Hepatocyte (in vitro differentiated cells): ENCODE measurements at places on chromosomes 12 and 14. TPM values are rescaled to one million over a fixed set of nuclear protein-coding genes. Genes with fewer than 3 reads are reported as not detected.
A peak's percentile ranks its signal among the peaks of the same experiment; 100 is the strongest.

The ITGB7 gene
- 1.0 TPM in 1 of 2 replicates, not detected in the other for polyA plus RNA-seq

- H3K4me3 ChIP-seq, result no peak overlapping the region
- no peaks in the 10 kb centered on the region for H3K27me3 ChIP-seq
- H3K4me1 ChIP-seq, result no peaks in the 10 kb centered on the region
- no peaks in the 10 kb centered on the region for H3K36me3 ChIP-seq
Observed at GRCh38 chr14:71290301-71290700, 383.0 kb downstream of the PCNX1 start.

- no peak for DNase-seq
- H3K4me3 ChIP-seq, result no peak overlapping the region
- H3K36me3 ChIP-seq, result no peaks in the 10 kb centered on the region
- peaks cover 8% of the 10 kb centered on the region for H3K4me1 ChIP-seq
Observed at GRCh38 chr12:118358612-118359540, 13.8 kb downstream of the TAOK3 start.

GRCh38 chr14:101855958-101856357 lies 94.4 kb downstream of the PPP2R5C start:
- DNase-seq, result no peak
- no peaks in the 10 kb centered on the region for H3K4me1 ChIP-seq
- H3K4me3 ChIP-seq, result no peak overlapping the region
- H3K27ac ChIP-seq, result no peak overlapping the region
- no peaks in the 10 kb centered on the region for H3K27me3 ChIP-seq

GRCh38 chr12:58288190-58288589 lies 346.8 kb downstream of the ATP23 start:
- H3K36me3 ChIP-seq, result no peaks in the 10 kb centered on the region
- H3K4me3 ChIP-seq, result no peak overlapping the region
- DNase-seq, result no peak

DNA sequence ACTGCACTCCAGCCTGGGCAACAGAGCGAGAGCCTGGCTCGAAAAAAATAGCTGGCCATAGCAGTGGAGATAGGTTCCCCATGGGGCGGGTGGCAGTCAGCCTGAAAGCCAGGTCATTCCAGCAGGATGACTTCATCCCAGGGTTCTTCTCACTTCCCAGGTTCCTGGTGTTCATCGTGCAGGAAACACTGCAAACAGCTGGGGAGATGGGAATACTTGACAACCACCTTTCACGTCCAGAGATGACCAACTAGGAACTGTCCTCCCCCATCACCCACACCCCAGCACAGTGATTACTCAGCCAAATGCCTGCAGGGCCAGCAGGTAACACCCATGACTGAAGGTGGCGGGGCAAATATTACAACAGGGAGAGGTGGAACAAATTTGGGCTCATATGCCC lies 1.7 kb downstream of the VSIG10 start:
- no peaks in the 10 kb centered on the region for H3K36me3 ChIP-seq
- H3K27ac ChIP-seq, result no peak overlapping the region
- no peak overlapping the region for H3K4me3 ChIP-seq

- H3K36me3 ChIP-seq, result no peaks in the 10 kb centered on the region
- no peak overlapping the region for H3K27ac ChIP-seq
- H3K27me3 ChIP-seq, result no peaks in the 10 kb centered on the region
Observed at GRCh38 chr14:75906680-75907280, 75.0 kb downstream of the TGFB3 start.

DNA sequence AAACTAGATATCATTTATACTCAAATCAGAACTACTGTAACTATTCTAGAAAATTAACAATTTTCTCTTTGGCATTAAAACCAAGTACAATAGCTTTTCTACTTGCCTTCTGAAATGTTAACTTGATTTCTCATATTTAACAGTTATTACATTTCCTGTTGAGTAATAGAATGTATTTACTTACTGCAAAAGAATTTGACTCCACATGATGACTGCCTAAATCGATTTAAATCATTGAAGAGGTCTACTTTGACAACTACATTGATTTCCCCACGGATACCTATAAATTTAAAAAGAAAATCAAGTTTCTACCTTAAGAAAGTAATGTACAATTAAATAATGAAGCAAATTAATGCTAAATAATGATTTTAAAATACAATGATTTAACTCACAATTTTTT lies 18.9 kb downstream of the C2CD5 start:
- no peak overlapping the region for H3K4me3 ChIP-seq
- no peaks in the 10 kb centered on the region for H3K36me3 ChIP-seq
- H3K27me3 ChIP-seq, result no peaks in the 10 kb centered on the region
- H3K4me1 ChIP-seq, result no peaks in the 10 kb centered on the region
- H3K27ac ChIP-seq, result no peak overlapping the region

The SLC8A3 gene
- 0.42 and 1.0 TPM in 2 replicates for polyA plus RNA-seq

- no peak overlapping the region for H3K4me3 ChIP-seq
- H3K4me1 ChIP-seq, result peaks cover 18% of the 10 kb centered on the region
- no peak for DNase-seq
- H3K27ac ChIP-seq, result no peak overlapping the region
- H3K36me3 ChIP-seq, result no peaks in the 10 kb centered on the region
Observed at GRCh38 chr12:3933074-3933818, 60.0 kb upstream of the PARP11 start.

GRCh38 chr14:75141967-75142366 lies 15.1 kb upstream of the NEK9 start:
- H3K4me3 ChIP-seq, result no peak overlapping the region
- peaks cover 9% of the 10 kb centered on the region for H3K4me1 ChIP-seq
- H3K27me3 ChIP-seq, result no peaks in the 10 kb centered on the region
- no peaks in the 10 kb centered on the region for H3K36me3 ChIP-seq
- DNase-seq, result peak; percentile 28

- no peaks in the 10 kb centered on the region for H3K36me3 ChIP-seq
- peak overlapping the region; percentile 57 for H3K27ac ChIP-seq
- H3K4me3 ChIP-seq, result peak overlapping the region; percentile 39
- H3K27me3 ChIP-seq, result no peaks in the 10 kb centered on the region
- peaks cover 26% of the 10 kb centered on the region for H3K4me1 ChIP-seq
Observed at GRCh38 chr12:123150275-123150743, 581 bp downstream of the PITPNM2 start.

DNA sequence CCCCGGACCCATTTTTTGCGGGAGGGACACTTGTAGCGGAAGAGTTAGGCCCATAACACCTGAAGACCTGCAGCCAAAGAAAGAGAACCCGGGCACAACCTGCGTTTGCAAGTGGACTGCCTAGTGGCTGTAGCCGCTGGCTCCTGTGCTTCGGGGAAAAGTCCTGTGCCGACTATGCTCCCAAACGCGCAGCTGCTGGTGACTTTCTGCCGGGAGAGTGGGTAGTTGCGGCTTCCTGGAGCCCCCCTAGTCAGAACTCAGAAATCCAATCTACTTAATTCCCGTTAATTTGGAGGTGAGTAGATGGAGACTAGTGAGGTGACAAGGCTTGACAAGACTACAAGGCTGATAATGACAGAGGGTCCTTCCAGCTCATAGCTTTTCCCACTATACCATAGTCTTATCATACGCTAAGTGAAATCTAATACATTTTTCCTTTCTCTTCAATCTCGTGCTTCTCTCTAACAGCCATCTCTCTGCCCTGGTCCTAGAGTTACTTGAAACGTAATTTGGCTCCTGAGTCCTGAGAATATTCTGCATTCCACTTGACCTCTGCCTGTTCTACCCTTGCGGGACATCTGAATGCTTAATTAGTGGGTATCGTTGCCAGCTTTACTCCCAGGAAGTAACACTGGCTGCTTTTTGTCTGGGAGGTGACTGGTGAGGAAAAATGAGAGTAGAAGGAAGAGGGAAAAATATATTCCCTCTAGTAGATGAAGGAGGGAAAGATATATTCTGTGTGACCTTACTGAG lies 556 bp downstream of the MTHFD1 start:
- H3K4me3 ChIP-seq, result peak overlapping the region; percentile 46
- H3K27ac ChIP-seq, result peak overlapping the region; percentile 13
- H3K27me3 ChIP-seq, result no peaks in the 10 kb centered on the region
- H3K36me3 ChIP-seq, result no peaks in the 10 kb centered on the region
- no peaks in the 10 kb centered on the region for H3K4me1 ChIP-seq

DNA sequence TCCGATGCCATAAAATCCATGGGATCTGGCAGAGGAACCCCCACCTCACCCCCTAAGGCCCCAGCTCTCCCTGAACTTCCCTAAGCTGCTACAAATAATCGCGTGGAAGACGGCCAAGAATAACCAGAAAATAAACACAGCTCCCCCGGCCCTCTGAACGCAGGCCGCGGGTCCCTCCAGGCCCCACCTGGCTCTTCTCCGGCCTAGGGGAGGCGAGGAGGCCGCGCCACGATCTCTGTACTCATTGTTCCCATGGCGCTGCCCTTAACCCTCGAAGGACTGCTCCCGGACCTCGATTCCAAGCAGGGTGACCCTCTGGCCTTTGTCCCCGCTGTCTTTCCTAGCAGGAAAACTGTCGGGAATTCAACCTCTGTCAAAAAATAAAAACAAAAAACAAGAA lies 33.9 kb upstream of the TBX5 start:
- peaks cover 96% of the 10 kb centered on the region for H3K27me3 ChIP-seq
- peak; percentile 22 for DNase-seq
- peak overlapping the region; percentile 89 for H3K27ac ChIP-seq
- H3K4me3 ChIP-seq, result no peak overlapping the region

GRCh38 chr14:77603031-77603430 lies 13.4 kb downstream of the SPTLC2 start:
- DNase-seq, result no peak
- no peak overlapping the region for H3K4me3 ChIP-seq
- H3K27me3 ChIP-seq, result no peaks in the 10 kb centered on the region
- peaks cover 19% of the 10 kb centered on the region for H3K4me1 ChIP-seq
- H3K36me3 ChIP-seq, result no peaks in the 10 kb centered on the region

- H3K27me3 ChIP-seq, result no peaks in the 10 kb centered on the region
- no peak overlapping the region for H3K4me3 ChIP-seq
- H3K27ac ChIP-seq, result no peak overlapping the region
Observed at GRCh38 chr14:60753264-60754119, 18.9 kb downstream of the MNAT1 start.

The RFX4 gene
- not detected in 2 replicates for polyA plus RNA-seq

DNA sequence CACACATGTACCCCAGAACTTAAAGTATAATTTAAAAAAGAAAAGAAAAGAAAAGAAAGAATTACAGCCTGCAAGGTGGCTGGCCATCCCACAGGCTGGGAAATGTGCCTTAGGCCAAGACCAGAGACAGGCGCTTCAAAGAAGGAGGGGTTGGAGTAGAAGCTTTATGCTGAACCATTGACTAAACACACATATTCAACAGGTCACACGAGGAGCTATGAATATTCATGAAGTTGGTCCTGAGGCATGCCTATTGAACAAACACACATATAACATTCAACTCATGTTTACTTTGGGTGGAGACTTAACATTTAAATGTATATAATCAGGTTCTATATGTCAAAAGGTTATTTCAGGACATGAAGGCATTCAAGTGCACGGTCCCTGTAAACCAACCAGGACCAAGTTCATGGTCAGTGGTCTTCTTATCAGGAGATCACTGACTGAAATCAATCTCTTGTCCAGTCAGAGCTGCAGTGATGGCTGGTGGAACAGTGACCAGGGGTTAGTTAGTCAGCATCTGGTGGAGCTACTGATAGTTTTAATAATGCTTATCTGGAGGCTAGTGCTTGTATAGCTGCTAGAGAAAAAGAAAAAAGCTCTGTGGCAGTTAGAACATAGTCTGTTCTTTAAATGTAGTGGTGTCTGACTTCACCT lies 35.6 kb upstream of the ITPR2 start:
- H3K4me3 ChIP-seq, result no peak overlapping the region
- H3K4me1 ChIP-seq, result peaks cover 7% of the 10 kb centered on the region
- H3K27me3 ChIP-seq, result no peaks in the 10 kb centered on the region
- no peaks in the 10 kb centered on the region for H3K36me3 ChIP-seq
- no peak overlapping the region for H3K27ac ChIP-seq

The MIPOL1 gene
- 2.6 and 6.9 TPM in 2 replicates for polyA plus RNA-seq

DNA sequence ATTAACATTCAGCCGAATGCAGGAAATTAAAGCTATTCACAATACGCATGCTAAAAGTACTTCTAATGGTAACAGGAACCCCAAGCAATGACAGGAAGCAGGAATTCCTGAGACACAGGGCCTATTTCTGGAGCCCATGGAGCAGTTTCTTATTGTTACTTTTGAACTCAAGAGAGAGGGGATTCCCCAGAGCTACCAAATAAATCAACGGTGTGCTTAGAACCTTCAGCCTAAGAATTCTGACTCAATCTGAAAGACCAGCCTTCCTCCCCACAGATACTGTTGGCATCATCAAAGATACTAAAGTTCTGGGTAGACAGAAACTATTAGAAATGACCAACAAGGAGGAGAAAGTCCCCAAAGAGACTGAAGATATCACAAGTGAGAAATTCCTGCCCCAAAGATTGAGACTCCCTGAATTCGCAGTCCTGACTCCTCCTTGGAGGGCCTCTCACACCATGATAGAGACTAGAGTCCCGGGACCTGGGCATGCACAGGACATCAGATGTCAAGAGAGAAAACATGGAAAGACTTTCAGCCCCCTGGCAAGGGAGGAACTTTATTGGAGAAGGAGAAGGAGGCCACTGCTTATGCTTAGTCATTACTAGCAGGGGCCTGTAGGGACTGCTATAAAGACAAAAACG lies 32.7 kb downstream of the RTRAF start:
- no peak overlapping the region for H3K27ac ChIP-seq
- H3K4me3 ChIP-seq, result no peak overlapping the region
- peaks cover 6% of the 10 kb centered on the region for H3K4me1 ChIP-seq
- DNase-seq, result no peak
- no peaks in the 10 kb centered on the region for H3K36me3 ChIP-seq

- no peak overlapping the region for H3K4me3 ChIP-seq
- H3K27me3 ChIP-seq, result no peaks in the 10 kb centered on the region
- H3K4me1 ChIP-seq, result peaks cover 11% of the 10 kb centered on the region
- peak overlapping the region; percentile 51 for H3K27ac ChIP-seq
Observed at GRCh38 chr14:36256126-36256801, 64.2 kb downstream of the MBIP start.

DNA sequence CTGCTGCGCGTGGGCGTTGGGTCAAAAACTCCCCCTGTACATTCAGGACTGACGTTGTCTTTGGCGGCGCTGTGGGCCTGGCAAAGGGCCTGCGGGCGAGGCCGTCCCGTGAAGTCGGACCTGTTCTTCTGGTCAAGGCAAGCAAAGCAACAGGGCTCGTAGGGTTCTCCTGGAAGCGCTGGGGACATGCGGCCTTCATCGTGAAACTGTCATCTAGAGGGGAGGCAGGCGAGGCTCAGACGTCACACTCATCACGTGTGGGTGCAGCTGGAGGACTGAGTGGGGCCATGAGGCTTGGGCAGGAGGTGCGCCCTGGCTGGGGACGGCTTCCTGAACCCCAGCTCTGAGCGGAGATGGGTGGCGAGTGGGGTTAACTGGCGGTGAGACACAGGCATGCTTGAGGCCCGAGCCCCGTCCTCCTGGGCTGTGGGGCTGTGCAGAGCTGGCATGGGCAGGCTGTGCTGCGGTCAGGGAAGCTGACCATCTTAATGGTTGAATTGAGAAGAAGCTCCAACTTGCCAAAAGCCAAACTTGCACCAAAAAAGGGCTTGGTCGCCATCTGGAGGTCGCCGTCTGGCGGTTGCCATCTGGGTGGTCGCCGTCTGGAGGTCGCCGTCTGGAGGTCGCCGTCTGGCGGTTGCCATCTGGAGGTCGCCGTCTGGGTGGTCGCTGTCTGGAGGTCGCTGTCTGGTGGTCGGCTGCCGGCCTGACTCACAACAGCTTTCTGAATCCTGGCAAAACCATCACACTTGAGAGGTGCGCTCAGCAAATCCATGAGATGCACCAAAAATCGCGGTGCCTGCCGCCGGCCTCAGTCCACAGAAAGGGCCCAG lies 66.2 kb downstream of the NOC4L start:
- H3K27ac ChIP-seq, result no peak overlapping the region
- peaks cover under 1% of the 10 kb centered on the region for H3K27me3 ChIP-seq
- no peak overlapping the region for H3K4me3 ChIP-seq
- no peaks in the 10 kb centered on the region for H3K36me3 ChIP-seq

The PRB2 gene
- polyA plus RNA-seq, result 1.5 and 2.0 TPM in 2 replicates

The RFC5 gene
- polyA plus RNA-seq, result 12.6 and 17.3 TPM in 2 replicates

- H3K27ac ChIP-seq, result peak overlapping the region; percentile 88
- H3K36me3 ChIP-seq, result no peaks in the 10 kb centered on the region
- DNase-seq, result no peak
- peaks cover 50% of the 10 kb centered on the region for H3K4me1 ChIP-seq
Observed at GRCh38 chr12:58415716-58416115, 474.3 kb downstream of the ATP23 start.
